NCI-H460 (cell line): ENCODE measurements at places on chromosomes 16 and 17.

DNA sequence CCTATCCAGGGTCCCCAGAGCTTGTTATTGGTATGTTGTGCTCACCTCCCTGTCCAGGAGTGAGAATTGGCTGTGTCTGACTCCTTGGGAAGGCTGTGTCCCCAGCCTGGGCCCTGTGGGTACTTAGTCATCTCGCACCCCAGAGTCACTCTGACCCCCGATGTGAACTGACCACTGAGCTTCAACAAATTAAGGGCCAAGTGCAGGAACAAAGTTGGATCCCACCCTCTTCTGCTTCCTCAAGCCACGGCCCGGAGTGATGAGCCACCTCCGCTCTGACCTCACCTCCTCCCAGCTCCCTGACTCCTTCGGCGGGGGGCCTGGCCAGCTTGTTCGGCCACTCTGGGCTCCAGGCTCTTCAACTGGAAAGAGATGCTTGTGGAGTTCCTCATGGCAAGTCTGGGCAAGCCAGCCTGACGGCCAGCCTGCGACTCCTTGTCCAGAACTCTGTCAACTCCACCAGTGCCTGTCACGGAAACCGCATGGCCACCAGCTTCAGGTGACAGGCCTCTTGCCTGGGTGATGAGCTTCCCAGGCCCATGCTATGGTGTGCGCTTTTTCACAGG is 22.3 kb upstream of the MPRIP start:
- no peak for DNase-seq

- DNase-seq = no peak
These were observed 88.2 kb downstream of the NOG start for GRCh38 chr17:56681561-56682266.

DNA sequence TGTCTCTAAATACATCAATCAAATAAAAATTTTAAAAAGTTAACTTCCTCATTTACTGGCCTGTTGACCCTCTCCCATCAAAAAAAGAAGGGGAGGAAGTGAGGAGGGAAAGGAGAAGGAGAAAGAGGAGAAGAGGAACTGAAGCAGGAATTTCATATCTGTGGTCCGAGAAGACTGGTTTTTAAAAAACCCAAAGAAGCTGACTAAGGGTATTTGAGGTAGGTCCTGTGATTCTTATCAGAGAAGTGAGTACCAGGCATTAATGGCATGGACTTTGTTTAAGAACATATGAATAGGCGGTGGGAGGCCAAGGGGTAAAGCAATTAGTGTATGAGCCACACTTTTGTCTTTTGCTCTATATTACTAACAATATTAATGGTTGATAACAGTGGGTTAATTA is 2.0 kb downstream of the SLC46A1 start:
- DNase-seq = no peak

DNA sequence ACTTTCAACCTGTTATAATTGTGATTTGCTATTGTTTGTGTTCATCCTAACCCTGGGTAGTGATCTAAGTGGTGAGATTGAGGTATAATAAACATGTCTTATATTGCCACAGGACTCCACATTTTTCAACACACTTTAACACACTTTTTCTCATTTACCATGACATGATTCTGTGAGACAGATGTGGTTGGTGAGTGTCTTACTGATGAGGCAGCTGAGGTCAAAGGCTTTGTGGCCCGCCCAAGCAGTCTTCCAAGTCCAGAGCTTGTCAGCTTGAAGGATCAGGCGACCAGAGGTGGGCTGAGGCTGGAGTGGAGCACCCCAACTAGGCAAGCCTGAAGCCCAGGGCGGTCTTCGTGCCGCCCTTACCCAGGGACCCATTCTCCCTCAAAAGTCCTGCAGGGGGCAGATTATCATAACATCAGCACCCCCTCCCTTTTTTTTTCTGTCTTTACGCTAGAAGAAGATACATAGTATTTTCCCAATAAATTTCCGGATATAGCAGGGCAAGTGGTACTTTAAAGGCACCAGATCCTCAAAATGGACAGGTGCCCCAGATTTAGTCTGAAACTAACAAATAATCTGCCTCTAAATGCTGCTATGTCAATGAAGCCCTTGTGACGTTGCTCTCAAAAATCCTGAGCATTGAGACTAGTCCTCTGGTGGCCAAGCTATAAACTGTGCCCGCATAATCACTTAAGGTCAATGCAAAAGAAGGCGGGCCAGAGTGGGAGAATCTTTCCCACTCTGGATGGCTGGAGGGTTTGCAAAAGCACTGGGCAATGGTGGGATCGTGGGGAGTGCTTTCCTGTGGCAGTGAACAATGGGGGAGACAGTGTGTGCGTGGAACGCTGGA is 21.1 kb downstream of the KCTD19 start:
- DNase-seq = no peak

DNA sequence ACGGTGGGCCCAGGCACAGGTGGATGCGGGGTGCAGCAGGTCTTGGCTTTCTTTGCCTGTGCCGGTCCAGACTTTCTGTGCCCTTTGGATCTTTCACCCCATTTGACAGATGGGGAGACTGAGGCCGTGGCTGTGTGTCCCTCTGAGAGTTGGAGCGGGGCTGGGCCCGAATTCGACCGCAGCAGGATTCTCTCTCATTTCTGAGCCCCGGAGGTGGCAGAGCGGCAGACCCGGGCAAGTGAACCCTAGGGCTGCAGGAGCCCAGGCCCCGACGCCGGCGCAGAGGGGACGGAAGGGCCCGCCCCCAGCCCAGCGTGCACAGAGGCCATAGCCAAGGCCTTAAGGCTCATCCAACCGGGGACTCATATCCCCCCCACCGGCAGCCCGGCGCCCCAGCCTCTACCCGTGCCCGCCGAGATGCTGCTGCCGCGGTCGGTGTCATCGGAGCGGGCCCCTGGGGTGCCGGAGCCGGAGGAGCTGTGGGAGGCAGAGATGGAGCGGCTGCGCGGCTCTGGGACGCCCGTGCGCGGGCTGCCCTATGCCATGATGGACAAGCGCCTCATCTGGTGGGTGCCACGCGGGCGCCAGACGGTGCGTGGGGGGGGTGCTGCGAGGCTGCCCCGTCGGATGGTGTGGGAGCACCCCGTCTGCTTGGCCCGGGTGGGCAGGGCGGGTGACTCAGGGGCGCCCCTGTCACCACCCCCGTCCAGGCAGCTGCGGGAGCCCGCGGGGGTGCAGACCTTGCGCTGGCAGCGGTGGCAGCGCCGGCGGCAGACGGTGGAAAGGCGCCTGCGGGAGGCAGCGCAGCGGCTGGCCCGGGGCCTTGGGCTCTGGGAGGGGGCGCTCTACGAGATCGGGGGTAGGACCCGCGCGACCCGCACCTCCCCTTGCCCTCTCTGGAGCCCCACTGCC is 857 bp downstream of the TMC8 start:
- no peak for DNase-seq

GRCh38 chr16:66928702-66929388 is 3.5 kb upstream of the RRAD start:
- no peak for DNase-seq
